NCI-H748 treated with DMSO at 0.1 percent for 48 hours (cell line): ENCODE measurements at places on chromosomes 12 and 14.

DNA sequence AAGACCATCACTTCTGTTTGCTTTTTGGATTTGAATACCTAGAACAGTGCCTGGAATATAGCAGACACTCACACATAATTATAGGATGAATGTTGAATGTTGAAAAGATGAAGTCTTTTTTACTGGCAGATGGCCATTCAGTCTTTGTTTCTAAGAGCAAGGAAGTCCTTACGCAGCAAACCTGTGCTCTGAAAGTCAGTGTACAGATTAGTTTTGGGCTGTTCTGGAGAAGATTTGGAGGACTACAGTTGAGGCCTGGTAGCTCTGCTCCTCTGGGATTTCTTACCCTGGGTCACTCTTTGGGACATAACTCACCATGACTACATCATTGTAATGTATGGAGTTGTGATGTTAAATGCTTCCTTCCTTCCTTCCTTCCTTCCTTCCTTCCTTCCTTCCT, 3.3 kb downstream of the OR4E2 start:
- DNase-seq, result no peak

GRCh38 chr12:71193041-71193440, 35.2 kb upstream of the TSPAN8 start:
- no peak for DNase-seq

DNA sequence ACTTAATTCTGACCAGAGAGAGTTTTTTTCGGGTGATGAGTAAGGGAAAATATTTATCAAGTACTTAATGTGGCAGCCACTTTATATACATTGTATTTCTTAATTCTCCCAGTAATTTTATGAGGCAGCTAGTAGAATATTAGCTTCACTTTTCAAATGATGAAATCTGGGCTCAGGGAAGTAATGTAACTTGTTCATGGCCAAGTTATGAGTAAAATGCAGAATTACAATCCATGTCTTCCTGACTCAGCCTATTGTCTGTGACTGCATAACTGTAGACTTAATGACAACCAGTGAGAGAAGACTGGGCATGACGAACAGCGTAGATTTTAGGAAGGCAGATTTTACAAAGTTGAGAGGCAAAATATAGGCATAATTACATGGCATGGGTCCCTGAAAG, 106.7 kb upstream of the MIS18BP1 start:
- DNase-seq, result no peak

DNA sequence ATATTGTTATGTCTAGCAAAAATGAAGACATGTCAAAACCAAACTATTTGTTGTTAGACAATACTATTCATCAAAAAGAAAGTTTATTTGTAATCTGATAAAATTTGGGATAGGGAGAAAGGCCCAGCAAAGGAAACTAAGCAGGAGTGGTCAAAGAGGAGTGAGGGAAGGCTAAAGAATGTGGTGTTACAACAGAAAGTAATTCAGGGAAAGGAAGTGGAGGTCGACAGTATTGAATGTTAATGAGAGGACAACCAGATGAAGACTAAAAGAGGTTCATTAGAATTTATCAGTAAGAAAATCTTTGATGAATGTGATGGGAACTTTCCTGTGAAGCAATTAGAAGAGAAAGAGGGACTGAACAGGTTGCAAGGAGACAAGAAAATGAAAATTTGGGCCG, 33.9 kb downstream of the PLCZ1 start:
- no peak for DNase-seq

DNA sequence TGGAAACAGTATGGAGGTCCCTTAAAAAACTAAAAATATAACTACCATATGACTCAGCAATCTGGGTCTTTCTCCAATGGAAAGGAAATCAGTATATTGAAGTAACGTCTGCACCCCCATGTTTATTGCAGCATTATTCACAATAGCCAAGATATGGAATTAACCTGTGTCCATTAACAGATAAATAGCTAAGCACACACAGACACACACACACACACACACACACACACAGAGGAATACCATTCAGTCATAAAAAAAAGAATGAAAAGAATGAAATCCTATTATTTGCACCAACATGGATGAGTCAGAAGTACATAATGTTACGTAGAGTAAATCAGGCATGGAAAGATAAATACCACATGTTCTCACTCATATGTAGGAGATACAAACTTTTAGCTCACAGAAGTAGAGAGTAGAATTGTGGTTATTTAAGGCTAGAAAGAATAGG, 4.7 kb downstream of the KLRK1 start:
- peak; percentile 6 for DNase-seq

DNA sequence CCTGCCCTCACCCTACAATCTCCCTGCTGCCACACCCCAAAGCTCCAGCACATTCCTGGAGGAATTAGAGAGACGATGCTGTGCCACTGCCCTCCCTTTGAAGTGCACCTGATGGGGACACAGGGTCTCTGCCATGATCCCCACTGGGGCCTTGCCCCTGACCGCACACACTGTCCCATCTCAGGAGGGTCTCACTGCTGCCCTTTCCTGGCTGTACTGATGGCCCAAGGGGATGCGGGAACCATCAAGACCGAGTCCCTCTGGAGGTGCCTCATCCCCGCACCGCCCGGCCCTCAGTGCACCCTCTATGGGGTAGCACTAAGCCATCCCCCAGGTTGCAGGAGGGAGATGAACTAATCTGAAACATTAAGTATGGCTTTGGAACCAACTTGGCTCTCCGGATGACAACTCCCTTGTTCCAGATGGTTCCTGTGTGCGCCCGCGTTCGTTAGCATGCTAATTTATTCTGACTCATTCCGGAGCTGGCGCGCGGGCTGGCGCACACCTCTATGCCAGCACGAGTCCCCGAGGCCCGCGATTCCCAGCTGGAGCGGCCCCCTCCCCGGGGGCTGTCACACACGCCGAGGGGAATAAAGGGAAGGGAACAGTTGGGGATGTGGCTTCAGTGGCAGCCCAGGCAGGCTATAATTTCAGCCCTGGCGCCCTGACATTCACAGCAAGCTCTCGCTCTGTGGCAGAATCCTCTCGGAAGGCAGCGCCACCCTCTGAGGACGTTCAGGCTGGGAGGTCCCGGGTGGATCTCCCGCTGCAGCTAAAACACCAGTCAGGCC, 34.2 kb upstream of the C14orf180 start:
- no peak for DNase-seq

DNA sequence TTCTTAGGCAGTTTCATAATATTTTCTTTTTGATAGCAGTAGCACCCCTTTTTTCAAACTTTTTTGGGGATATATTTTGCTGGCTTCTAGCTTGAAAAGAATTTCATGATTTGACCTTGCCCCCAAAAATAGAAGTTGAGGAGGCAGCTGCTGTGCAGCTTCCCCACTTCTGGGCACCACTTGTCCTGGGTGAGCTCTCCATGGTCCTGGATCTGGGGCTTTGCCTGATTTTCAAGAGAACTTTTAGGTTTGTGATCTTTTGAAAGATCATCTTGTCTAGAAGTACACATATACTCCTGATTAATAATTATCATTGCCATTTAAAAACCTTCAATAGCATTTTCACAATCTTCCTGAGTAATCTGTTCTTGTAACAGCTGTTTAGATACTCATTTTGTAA, 271.6 kb downstream of the NPAS3 start:
- no peak for DNase-seq

GRCh38 chr12:103505371-103506236, 9.8 kb upstream of the C12orf42 start:
- DNase-seq, result no peak

DNA sequence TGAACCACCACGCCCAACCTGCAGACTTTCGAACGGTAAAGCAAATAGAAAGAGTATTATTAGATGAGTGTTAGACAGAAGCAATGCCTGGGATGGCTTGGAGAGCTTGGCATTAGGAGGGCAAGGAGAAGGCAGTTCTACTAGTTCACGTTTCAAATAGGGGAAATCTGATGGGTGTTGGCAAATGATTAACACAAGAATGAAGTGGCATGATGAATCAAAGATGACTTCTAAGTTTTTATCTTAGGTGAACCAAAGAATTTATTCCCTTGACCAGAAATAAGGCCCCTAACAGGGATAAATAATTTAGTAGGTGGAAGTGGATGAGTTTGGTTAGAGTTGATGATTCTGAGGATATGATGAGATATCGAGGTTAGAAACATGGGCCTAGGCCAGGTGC, 38.5 kb downstream of the DRAM1 start:
- DNase-seq, result no peak

- DNase-seq, result no peak
Measured at GRCh38 chr14:32072676-32073075, 4.4 kb upstream of the ARHGAP5 start.

GRCh38 chr12:21190016-21190415, 59.0 kb downstream of the SLCO1B1 start:
- DNase-seq, result no peak

GRCh38 chr12:12779529-12779928, 5.9 kb upstream of the APOLD1 start:
- peak; percentile 82 for DNase-seq

DNA sequence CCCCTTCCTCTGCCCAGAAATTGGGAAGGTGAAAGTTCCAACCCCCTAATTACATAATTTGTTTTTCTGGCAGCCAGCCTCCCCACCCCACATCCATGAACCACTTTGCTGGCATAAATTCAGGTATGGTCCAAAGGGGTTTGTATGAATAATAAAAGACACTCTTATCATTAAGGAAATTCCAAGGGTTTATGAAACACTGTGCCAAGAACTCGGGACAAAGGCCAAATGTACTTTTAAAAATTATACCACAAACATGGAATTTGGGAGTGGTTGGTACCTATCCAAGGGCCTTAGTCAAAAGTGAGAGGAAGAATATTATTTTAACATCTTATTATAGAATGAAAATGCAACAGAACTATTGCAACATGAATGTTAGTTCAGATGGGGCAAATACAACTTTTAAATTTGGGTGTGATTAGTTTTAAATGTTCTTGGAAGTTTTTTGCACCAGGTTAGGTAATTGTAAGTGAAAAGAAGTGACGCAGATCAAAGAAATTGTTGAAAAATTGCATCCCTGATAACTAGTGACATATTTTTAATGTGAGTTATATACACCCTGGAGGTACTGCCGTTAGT, 217.8 kb downstream of the TMEM117 start:
- DNase-seq, result no peak

DNA sequence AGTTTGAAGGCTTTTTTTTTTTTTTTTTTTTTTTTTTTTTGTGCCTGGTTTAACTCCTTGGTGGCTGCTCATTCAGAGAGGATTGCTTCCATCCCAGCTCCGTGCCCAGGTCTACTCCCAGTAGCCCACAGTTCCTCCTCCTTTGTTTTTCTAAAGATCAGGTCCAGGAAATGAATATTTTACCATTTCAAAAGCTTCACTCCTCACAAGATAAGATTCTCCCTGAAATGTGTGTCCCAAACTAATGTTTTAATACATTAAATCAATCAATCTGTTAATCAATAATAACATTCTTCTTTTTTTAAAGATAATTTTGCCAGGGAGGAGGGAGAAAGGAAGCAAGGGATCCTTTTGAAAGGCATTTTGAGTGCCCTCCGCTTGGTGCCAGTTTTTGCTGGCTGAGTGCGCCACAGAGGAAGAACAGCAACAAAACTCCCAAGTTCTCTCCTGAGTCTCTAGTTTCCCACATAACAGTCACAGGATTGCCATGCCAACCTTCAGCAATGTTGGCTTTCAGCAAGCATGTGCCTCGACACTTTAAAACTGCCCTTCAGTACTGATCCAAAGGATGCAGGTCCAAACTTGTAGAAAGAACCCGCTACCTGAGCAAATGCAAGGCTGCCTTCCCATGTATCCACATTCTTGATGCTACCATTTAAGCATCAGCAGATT, 99.2 kb downstream of the RMST start:
- no peak for DNase-seq

- peak; percentile 96 for DNase-seq
Measured at GRCh38 chr12:33724867-33725266, 285.2 kb upstream of the SYT10 start.

DNA sequence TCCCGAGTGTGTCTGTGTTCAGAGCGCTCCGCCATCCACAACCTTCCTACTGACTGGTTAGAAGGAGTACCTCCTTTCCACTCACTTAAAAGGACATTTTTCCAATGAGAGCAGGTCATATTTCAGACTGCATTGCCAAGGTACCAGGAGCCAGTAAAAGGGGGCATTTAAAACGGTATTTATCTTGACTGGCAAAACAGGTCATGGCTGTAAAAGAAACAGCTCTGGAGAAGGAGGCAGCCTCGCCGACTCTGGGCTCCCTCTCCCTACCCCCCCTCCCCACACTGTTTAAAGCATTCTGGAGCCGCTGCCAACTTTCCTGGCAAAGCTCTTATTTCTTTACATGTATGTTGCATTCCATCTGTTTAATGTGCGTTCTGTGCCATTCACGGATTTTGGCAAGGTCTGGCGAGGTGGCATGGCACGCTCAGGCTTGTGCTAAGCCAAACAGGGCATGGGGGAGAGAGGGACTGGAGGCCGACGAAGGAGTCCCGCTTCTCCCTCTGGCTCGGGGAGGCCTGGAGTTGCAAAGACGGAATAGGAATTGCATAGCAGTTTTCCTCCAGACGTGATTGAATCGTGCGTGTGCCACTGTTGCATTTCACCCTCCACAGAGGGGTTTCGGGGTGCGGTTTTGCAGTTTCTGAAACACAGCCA, 41.2 kb upstream of the MED13L start:
- no peak for DNase-seq

- DNase-seq, result no peak
Measured at GRCh38 chr12:31440134-31440533, 114.2 kb upstream of the SINHCAF start.

- DNase-seq, result no peak
Measured at GRCh38 chr12:121871467-121871866, 12.8 kb upstream of the HPD start.

GRCh38 chr12:113820309-113820708, 145.8 kb downstream of the RBM19 start:
- no peak for DNase-seq

DNA sequence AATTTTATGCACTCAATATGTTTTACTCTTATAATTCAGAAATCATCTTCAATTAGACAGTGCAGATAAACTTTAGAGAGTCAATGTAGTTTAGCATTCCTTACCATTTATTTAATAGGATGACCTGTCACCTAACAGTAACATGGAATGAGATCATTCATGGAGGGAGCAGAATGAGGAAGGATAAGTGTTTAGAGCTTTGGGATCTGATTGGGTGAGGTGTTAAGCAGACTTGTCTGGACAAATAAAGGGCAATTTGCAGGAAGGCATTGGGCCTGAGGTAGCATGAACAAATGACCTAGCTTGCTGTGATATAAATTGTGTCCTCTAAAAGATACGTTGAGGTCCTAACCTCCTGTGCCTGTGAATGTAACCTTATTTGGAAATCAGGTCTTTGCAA, 187.4 kb downstream of the C12orf42 start:
- DNase-seq, result no peak

GRCh38 chr12:24560192-24560775, 388.6 kb downstream of the BCAT1 start:
- DNase-seq, result no peak

DNA sequence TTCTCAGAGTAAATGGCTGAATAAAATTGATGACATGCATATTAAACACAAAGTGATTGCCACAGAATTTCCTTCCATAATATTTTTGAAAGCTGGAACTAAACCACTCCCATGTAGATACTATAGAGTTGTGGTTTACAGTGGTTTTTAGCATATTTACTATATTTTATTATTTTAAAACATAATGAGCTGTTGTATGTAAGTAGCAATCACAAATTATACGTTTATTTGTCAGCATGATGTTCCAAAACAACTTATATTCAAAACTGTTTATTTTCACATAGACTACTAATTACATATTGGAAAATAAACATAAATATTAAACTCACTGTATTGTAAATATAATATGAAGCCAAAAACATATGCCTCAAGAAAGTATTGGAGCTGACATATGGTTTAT, 77.2 kb downstream of the NAV3 start:
- DNase-seq, result no peak

GRCh38 chr12:5587711-5588121, 155.8 kb downstream of the NTF3 start:
- DNase-seq, result no peak
